ENCODE measurements at places on chromosomes 4 and X. TPM values are rescaled to one million over a fixed set of nuclear protein-coding genes. Genes with fewer than 3 reads are reported as not detected.

SSX2 gene
- total RNA-seq, result not detected

TMEM175 gene
- 9.6 TPM for total RNA-seq

NBDY gene
- total RNA-seq, result 52.1 TPM

CABS1 gene
- total RNA-seq, result not detected

RBM46 gene
- not detected for total RNA-seq

PPP1R3F gene
- 4.1 TPM for total RNA-seq

NEUROG2 gene
- not detected for total RNA-seq

NRK gene
- not detected for total RNA-seq

MAGEH1 gene
- 6.7 TPM for total RNA-seq

MAGEB17 gene
- total RNA-seq, result not detected

KANTR gene
- total RNA-seq, result 1.2 TPM

CPZ gene
- not detected for total RNA-seq

DGKK gene
- not detected for total RNA-seq

PCSK1N gene
- 47.3 TPM for total RNA-seq

MAP9 gene
- total RNA-seq, result 5.1 TPM

SEC24D gene
- 18.7 TPM for total RNA-seq

CENPE gene
- 8.7 TPM for total RNA-seq

HCFC1 gene
- total RNA-seq, result 37.7 TPM

RTL9 gene
- total RNA-seq, result 0.08 TPM

PNMA5 gene
- not detected for total RNA-seq

ADH4 gene
- not detected for total RNA-seq

SPANXN4 gene
- total RNA-seq, result not detected

GCNA gene
- total RNA-seq, result 1.5 TPM

ENAM gene
- not detected for total RNA-seq

GSX2 gene
- total RNA-seq, result not detected

TLR8 gene
- total RNA-seq, result not detected

CCNA2 gene
- total RNA-seq, result 43.5 TPM

EGFL6 gene
- 0.06 TPM for total RNA-seq

PTCHD1 gene
- not detected for total RNA-seq

RNF128 gene
- not detected for total RNA-seq

CDX4 gene
- not detected for total RNA-seq
